Activated CD4-positive, alpha-beta T cell treated with anti-CD3 and anti-CD28 coated beads, Interleukin-2, Interleukin-6, amounts not matched to agents 100 ng/mL and 50 ng/mL, durations not matched to agents 16 hours and 8 hours (primary cell): ENCODE measurements at places on chromosomes 3 and 15.

DNA sequence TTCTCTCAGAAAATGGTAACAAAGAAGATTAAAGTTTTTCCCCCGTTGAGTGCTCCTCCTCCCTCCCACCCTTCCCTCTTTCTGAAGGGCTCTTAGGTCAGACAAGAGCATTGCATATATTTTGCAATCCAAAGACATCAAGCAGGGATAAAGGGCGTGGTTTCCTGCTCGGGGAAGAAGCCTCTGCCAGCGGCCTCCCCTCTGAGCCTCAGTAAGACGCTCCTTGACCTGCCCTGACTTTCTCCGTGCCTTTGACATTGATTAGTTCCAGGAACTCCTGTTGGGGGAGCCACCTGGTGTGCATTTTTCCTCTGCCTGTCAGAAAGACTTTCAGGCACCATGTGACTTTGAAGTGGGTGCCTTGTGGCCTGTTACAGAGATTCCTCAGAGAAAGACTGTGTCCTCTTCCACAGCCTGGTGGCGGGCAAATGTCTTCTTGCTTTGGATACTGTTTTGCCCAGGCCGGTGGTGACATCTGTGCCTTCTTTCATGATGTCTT is 87.2 kb upstream of the TBL1XR1 start:
- DNase-seq: peak; percentile 19

- DNase-seq: peak; percentile 75
Observed at GRCh38 chr3:33023176-33024136, 72.0 kb downstream of the CCR4 start.

GRCh38 chr3:4894891-4895530 is 84.2 kb upstream of the BHLHE40 start:
- no peak for DNase-seq

DNA sequence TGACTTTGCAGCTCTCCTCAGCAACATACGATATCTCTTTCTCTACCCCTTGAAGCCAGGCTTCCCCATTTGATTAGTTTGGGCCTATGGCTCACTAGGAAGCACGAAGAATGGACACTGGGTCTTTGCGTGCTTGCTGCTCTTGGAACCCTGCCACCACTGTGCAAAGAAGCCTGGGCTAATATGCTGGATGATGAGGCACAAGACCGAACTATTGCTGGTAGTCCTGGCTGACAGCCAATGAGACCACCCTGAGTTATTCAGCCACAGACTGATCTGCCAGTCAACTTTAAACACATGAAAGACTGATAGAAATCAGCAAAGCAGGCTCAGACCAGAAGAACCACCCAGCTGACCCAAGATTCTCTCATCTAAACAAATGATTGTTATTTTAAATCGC is 250.3 kb downstream of the CBLB start:
- DNase-seq: no peak

- no peak for DNase-seq
Observed at GRCh38 chr3:173089283-173089682, 51.8 kb downstream of the SPATA16 start.

DNA sequence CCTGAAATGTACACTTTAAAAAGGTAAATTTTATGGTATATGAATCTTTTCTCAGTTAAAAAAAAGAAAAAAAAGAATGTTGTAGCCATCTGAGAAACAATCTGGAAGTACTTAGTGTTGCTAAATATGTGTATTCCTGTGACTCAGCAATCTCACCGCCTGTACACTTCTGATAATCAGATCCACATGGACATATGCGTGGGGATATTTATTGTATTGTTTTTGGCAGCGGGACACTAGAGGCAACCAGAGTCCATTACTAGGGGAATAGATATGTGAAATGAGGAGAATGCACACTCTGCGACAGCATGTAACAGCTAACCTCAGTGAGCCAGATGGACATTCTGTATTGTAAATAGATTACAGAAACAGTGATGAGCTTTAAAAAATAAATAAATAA is 65.4 kb downstream of the AQP9 start:
- no peak for DNase-seq

- no peak for DNase-seq
Observed at GRCh38 chr3:188239035-188239434, 85.1 kb downstream of the LPP start.
